Activated T-helper 2 cell treated with anti-CD3 and anti-CD28 coated beads, Interferon-gamma antibody, Interleukin-2, Interleukin-4, amounts not matched to agents 10 μg/mL and 5 μg/mL and 100 μg/mL, durations not matched to agents 14 hours and 24 hours and 36 hours (primary cell): ENCODE measurements at places on chromosomes 12 and 14. TPM values are rescaled to one million over a fixed set of nuclear protein-coding genes. Genes with fewer than 3 reads are reported as not detected.
A peak's percentile ranks its signal among the peaks of the same experiment; 100 is the strongest.

GRCh38 chr12:120737557-120738251 lies 12.1 kb downstream of the ACADS start:
- no peaks in the 10 kb centered on the region for H3K27me3 ChIP-seq
- no peak overlapping the region for H3K4me3 ChIP-seq
- H3K4me1 ChIP-seq, result no peaks in the 10 kb centered on the region
- DNase-seq, result no peak

- DNase-seq, result no peak
- no peak overlapping the region for H3K27ac ChIP-seq
- H3K27me3 ChIP-seq, result peaks cover 52% of the 10 kb centered on the region
- H3K4me1 ChIP-seq, result peaks cover 4% of the 10 kb centered on the region
- no peak overlapping the region for H3K4me3 ChIP-seq
Observed at GRCh38 chr14:69263364-69263763, 3.4 kb downstream of the GALNT16 start.

GRCh38 chr14:78135450-78135891 lies 34.7 kb upstream of the NRXN3 start:
- no peaks in the 10 kb centered on the region for H3K27me3 ChIP-seq
- H3K27ac ChIP-seq, result peak overlapping the region; percentile 19
- no peak for DNase-seq
- no peak overlapping the region for H3K4me3 ChIP-seq

- no peaks in the 10 kb centered on the region for H3K36me3 ChIP-seq
- DNase-seq, result no peak
- peaks cover 27% of the 10 kb centered on the region for H3K27me3 ChIP-seq
- H3K27ac ChIP-seq, result no peak overlapping the region
- H3K4me1 ChIP-seq, result no peaks in the 10 kb centered on the region
Observed at GRCh38 chr12:54697851-54698250, 49.7 kb upstream of the DCD start.

GRCh38 chr14:55097881-55098560 lies 31.0 kb upstream of the LGALS3 start:
- H3K36me3 ChIP-seq, result peaks cover 9% of the 10 kb centered on the region
- peaks cover 35% of the 10 kb centered on the region for H3K4me1 ChIP-seq
- peak; percentile 38 for DNase-seq
- H3K27ac ChIP-seq, result peak overlapping the region; percentile 88

GRCh38 chr12:92138144-92138543 lies 7.5 kb downstream of the BTG1 start:
- H3K4me3 ChIP-seq, result peak overlapping the region; percentile 98
- H3K36me3 ChIP-seq, result peaks cover 81% of the 10 kb centered on the region
- H3K4me1 ChIP-seq, result peaks cover 74% of the 10 kb centered on the region
- H3K27me3 ChIP-seq, result no peaks in the 10 kb centered on the region

GRCh38 chr14:55864890-55865655 lies 253.1 kb upstream of the PELI2 start:
- H3K27ac ChIP-seq, result no peak overlapping the region
- H3K27me3 ChIP-seq, result peaks cover 13% of the 10 kb centered on the region
- no peak overlapping the region for H3K4me3 ChIP-seq
- no peaks in the 10 kb centered on the region for H3K36me3 ChIP-seq
- H3K4me1 ChIP-seq, result peaks cover 10% of the 10 kb centered on the region
- DNase-seq, result no peak

DNA sequence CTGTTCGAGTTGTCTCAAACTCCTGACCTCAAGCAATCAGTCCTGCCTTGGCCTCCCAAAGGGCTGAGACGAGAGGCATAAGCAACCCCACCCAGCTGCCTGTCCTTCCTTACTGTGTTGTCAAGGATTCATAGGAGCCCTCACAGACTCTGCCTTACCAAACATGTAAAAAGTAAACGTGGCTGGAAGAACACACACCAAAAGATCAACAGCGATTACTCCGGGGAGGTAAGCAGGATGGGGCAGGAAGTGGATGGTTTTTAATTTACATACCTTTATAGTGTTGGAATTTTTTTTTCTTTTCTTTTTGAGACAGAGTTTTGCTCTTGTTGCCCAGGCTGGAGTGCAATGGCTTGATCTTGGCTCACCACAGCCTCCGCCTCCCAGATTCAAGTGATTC lies 61.5 kb upstream of the EGLN3 start:
- H3K36me3 ChIP-seq, result peaks cover 35% of the 10 kb centered on the region
- peak overlapping the region; percentile 34 for H3K27ac ChIP-seq
- no peak for DNase-seq
- H3K27me3 ChIP-seq, result peaks cover 6% of the 10 kb centered on the region
- no peak overlapping the region for H3K4me3 ChIP-seq
- H3K4me1 ChIP-seq, result peaks cover 34% of the 10 kb centered on the region

- peaks cover 4% of the 10 kb centered on the region for H3K27me3 ChIP-seq
- H3K36me3 ChIP-seq, result no peaks in the 10 kb centered on the region
- peaks cover 3% of the 10 kb centered on the region for H3K4me1 ChIP-seq
Observed at GRCh38 chr12:25713264-25713663, 160.2 kb upstream of the LMNTD1 start.

DNA sequence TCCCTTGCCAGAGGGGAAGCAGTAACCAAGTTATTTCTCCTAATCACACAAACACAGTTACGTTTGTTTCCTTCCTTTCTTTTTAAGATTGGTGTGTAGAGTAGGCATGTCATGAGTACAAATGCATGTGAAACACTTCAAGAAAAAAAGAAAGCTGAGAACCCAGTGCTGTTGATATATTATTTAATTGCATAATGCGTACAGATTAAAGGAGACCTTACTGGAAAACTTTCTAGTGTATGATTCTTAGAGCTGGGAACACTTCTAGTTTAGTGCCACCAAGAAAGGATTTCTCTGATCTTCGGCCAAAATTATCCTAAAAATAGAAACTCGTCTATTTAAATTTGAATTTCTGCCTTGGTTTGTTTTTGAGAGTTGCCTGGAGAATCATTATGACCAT lies 365.5 kb downstream of the CCDC91 start:
- no peaks in the 10 kb centered on the region for H3K36me3 ChIP-seq
- no peaks in the 10 kb centered on the region for H3K27me3 ChIP-seq
- DNase-seq, result no peak

GRCh38 chr14:63904724-63905123 lies 51.9 kb downstream of the SYNE2 start:
- peaks cover 25% of the 10 kb centered on the region for H3K4me1 ChIP-seq
- H3K4me3 ChIP-seq, result no peak overlapping the region
- H3K36me3 ChIP-seq, result peaks cover 12% of the 10 kb centered on the region
- DNase-seq, result no peak
- peaks cover 17% of the 10 kb centered on the region for H3K27me3 ChIP-seq

DNA sequence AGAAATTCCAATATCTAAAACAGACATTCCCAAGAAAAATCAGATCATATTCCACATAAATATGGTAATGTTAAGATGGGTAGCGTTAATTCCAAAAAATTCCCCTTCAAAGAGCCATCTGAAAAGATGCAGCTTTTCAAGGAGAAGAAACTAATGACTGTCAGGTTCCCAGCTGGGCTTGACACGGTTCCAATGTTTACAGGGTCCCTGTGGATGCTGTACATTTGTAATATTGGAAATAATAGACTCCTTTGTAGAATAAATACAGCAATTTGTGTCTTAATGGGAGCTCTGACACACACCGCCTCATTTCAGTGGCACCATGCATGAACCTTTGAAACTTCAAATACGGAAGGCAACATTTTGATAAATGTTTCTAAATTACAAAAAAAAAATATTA lies 140.6 kb downstream of the ITPR2 start:
- H3K4me1 ChIP-seq, result peaks cover 10% of the 10 kb centered on the region
- no peaks in the 10 kb centered on the region for H3K27me3 ChIP-seq
- DNase-seq, result no peak

Gene TSHR
- not detected in 2 replicates for total RNA-seq

Gene HOXC4
- 0.14 and 0.21 TPM in 2 replicates for total RNA-seq

Gene GNG2
- 120 and 128 TPM in 2 replicates for total RNA-seq

Gene KLRB1
- 0.32 TPM in 1 of 2 replicates, not detected in the other for total RNA-seq
